ENCODE measurements at places on chromosomes 6 and 20. TPM values are rescaled to one million over a fixed set of nuclear protein-coding genes. Genes with fewer than 3 reads are reported as not detected.

DNA sequence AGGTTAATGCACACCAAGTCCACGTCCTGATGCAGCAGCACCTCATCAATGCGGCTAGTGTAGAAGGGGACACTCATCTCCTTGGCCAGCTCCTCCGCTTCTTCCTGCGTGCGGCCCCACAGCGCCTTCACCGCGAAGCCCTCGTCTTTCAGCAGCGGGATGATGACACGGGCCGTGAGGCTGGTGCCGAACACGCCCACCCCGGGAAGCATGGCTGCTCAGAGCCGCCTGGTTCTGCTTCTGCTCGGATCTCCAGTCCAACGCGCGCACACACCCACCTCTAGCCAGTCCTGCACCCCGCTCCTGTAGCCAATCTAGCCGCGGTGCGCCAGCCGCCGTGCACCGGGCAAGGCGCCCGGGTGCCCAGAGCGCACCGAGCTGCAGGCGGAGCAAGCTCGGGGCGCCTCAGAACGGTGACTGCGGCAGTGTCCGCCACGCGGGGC is 700 bp downstream of the GFOD1 start:
- DNase-seq: peak; percentile 71
- no peak overlapping the region for H3K27ac ChIP-seq
- no peaks in the 10 kb centered on the region for H3K36me3 ChIP-seq
- peaks cover 17% of the 10 kb centered on the region for H3K27me3 ChIP-seq

- no peak for DNase-seq
- H3K4me3 ChIP-seq: no peak overlapping the region
- H3K27ac ChIP-seq: no peak overlapping the region
- H3K36me3 ChIP-seq: peaks cover 12% of the 10 kb centered on the region
Measured at GRCh38 chr6:150966786-150967185, 101.3 kb downstream of the MTHFD1L start.

- H3K4me1 ChIP-seq: no peaks in the 10 kb centered on the region
- H3K27ac ChIP-seq: no peak overlapping the region
- H3K36me3 ChIP-seq: peaks cover 2% of the 10 kb centered on the region
Measured at GRCh38 chr6:116827561-116828240, 1.2 kb downstream of the GPRC6A start.

DNA sequence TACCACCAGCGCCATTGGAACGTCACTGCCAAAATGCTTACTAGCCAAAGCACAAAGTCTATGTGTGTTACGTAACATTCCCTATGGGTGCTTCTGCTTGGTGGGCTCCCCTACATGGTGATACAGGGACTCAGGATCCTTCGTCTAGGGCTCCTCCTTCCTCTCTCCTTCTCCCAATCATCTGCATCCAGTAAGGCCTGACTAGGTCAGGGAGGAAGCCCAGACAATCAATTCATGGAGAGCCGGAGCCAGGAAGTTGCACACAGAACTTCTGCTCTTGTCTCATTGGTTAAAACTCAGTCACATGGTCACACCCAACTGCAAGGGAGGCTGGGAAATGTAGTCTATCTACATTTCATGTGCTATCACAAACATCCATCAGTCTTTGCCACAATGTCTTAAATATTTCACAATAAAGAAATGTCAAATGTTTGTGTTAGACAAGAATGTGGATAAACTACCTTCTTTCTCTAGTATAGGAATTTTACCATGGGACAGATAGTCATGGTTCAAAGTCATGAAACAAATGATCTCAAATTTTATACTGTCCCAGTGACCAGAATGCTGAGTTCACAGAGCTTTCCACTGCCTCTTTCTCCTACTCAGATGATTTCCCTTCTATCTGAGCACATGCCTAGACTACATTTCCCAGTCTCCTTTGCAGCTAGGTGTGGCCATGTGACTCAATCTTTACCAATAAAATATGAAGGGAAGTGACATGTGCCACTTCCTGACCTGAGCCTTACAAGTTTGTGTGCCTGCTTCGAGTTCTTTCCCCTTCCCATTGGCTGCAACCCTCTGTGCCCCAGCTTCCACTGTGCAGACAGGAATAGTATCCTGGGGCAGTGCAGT is 9.3 kb upstream of the KCNK15 start:
- no peak overlapping the region for H3K27ac ChIP-seq
- H3K27me3 ChIP-seq: no peaks in the 10 kb centered on the region
- peaks cover 42% of the 10 kb centered on the region for H3K4me1 ChIP-seq
- H3K36me3 ChIP-seq: peaks cover 3% of the 10 kb centered on the region
- DNase-seq: peak; percentile 23

Gene GABRR1
- not detected for total RNA-seq

All from activated T-cell treated with anti-CD3 and anti-CD28 coated beads, Interleukin-2, amount 50 U/mL, for 72 hours (primary cell).